NCI-H1092 (cell line): ENCODE measurements at places on chromosomes 2 and 18.

- DNase-seq = no peak
These were observed 273.3 kb downstream of the GLI2 start for GRCh38 chr2:121008975-121009374.

DNA sequence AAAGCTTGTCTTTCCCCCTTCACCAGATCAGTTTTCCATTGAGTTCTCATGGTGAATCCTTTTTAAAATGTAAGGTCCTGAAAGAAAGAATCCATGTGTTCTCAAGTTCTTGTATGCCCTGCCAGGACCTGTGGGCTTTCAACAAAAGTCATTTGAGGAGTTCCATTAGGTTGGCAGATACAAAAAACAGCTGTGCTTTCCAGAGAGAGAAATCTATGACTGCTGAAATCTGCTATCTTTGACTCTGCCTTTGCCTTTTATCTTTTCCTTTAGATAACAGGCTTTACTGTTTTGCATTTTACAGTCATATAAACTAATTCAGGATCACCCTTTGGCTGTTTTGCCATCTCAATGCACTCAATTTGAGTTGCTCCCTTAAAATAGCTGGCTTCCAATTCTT is 59.7 kb downstream of the CXCR4 start:
- DNase-seq = no peak

DNA sequence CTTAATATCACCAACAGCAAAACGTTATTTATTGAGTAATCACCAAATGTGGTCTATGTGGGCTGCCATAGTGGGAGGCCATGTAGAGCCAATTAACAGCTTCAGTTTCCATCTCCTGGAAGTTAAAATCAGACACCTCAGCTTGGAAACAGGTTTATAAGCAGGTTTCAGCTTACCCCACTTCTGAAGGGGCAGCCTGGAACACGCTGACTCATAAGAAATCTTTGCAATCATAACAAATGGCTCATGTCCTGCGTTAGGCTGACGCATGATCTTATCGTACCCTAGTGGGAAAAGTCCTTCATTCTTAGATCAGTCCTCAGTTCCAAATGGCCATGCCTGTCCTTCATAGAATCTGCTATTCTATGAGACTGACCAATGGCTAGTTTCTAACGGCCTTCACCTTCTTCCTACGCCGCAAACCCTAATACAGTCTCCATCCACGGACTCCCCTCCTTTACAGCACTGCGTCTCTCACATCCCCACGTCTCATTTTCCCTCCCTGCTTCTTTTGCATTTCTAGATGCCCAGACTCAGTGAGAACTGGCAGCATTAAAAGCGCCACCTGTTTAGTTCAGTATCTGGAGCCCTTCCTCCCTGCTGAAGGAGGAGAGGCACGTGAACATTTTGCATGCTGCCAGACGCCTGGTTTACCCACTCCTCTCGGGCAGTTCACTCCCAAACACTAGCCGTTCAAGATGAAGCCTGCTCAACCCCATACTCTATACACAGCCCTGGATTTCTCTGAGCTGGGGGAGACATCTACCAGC is 24.2 kb upstream of the BZW1 start:
- no peak for DNase-seq

- DNase-seq = no peak
These were observed 127.9 kb upstream of the ACVR2A start for GRCh38 chr2:147716906-147717305.

GRCh38 chr18:77114415-77115191 is 18.0 kb downstream of the MBP start:
- DNase-seq = no peak
